ENCODE measurements at places on chromosomes 3 and 15.

GRCh38 chr3:114213627-114214541, 23.5 kb downstream of the ZNF80 start:
- DNase-seq, result no peak

- DNase-seq, result no peak
These were observed 305.6 kb upstream of the STT3B start for GRCh38 chr3:31227131-31227562.

- peak; percentile 88 for DNase-seq
These were observed 315.7 kb upstream of the PROK2 start for GRCh38 chr3:72100601-72101187.

DNA sequence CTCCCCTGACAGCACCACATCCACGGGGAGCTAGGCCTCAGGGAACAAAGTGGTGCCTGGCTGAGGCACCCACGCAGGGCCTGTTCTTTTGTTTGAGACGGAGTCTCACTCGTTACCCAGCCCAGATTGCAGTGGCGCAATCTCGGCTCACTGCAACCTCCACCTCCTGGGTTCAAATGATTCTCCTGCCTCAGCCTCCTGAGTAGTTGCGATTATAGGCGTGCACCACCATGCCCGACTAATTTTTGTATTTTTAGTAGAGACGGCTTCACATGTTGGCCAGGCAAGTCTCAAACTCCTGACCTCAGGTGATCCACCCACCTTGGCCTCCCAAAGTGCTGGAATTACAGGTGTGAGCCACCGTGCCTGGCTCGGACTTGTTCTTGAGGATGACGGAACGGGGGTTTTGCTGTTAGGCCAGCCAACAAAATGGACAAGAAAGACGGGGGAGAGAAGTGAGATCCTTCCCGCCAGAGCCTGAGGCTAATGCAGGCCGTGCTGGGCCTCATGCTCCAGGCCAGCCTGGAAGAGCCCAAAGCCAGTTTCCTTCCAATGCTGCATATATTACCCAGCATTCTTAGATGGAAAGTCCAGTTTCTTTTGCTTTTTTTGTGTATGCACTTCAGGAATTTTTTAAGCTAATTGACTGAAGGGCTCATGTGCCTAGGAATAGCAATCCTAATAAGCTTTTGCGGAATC, 28.1 kb upstream of the FURIN start:
- DNase-seq, result no peak

- no peak for DNase-seq
These were observed 7.0 kb downstream of the CLDN11 start for GRCh38 chr3:170425491-170426239.

- DNase-seq, result no peak
These were observed 12.1 kb upstream of the OXSR1 start for GRCh38 chr3:38153221-38153620.

DNA sequence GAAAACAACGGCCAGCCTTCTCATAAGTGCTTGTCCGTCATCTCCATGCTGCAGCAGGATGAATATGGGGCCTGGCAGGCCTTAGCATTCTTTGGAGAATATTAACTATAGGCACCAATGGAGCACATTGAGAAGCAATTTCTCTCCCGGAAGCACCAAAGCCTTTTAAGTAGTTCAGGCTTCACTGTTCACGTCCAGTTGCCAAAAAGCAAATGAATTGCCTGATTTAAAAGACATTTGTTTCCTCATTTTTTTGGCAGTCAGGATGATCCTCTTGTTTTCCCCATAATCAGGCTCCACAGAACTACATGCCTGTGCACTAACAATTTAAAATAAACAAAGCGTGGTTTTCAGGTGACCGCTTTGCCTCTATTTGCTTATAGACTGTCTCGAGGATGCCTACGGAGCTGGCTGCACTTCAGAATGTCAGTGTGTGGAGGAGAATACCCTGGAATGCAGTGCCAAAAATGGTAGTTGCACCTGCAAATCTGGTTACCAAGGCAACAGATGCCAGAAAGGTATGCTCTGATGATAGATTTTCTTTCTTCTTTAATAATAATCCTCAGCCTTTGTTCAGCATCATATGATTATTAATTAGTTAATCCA, 725.2 kb upstream of the GOLIM4 start:
- no peak for DNase-seq

- DNase-seq, result no peak
These were observed 733.6 kb downstream of the EPHA3 start for GRCh38 chr3:89841041-89841440.

- DNase-seq, result no peak
These were observed 266.1 kb downstream of the SLC9A9 start for GRCh38 chr3:143581972-143582722.

GRCh38 chr3:53411371-53411770, 64.0 kb upstream of the DCP1A start:
- DNase-seq, result no peak

DNA sequence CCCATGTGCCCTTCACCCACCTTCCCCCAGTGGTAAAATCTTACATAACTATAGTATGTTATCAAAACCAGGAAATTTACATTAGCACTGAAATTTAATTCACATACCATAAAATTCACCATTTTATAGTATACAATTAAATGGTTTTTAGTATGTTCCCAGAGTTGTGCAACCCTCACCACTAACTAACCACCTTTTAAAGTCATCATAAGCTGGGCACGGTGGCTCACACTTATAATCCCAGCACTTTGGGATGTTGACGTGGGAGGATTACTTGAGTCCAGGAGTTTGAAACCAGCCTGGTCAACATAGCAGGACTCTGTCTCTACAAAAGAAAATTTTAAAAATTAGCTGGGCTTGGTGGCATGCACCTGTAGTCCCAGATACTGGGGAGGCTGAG, 13.7 kb downstream of the FRMD5 start:
- no peak for DNase-seq

- DNase-seq, result no peak
These were observed 105.6 kb downstream of the OCA2 start for GRCh38 chr15:27993544-27993943.

DNA sequence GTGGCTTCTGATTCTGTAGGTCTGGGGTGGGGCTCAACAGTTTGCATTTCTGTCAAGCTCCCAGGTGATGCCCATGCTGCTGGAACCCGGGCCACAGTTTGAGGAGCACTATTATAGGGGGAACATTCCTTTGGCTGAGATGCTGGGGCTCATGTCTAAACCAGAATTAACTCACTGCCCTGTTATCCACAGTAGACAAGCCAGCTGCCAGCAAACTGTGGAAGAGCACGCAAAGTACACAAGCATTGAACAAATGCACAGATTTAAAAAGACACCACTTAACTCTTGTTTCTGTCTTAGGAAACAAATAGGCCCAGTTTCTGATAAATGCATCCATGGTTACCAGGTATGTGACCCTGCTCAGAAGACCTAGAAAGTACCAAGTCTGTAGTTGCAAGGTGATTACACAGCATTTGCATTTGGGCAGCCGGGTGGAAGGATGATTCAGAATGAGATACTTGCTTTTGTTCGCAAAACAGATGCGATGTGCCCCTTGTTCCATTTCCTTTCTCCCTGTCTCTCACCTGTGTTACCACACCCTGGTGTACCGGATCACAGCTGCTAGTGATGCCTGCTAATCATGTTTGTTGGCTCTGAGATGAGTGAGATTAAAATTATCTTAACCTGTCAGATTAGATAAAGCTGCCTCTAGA, 12.4 kb downstream of the GYG1 start:
- DNase-seq, result no peak

DNA sequence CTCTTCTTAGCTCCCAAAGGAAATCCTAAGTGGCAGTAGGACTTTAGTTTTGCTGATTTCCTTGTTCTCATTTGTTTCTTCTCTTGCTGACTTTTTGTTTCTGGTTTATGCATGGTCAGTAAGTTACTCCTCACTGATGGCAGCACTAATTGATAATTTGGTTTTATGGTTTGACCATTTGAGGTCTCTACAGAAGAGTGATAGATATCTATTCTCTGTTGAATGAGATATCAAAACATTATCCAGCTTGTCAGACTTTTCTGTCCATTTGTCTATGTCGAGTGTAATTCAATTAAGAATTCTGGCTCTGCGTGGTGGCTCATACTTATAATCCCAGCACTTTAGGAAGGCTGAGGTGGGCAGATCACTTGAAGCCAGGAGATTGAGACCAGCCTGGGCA, 84.5 kb upstream of the PLXND1 start:
- no peak for DNase-seq

- peak; percentile 93 for DNase-seq
These were observed 790 bp downstream of the DUT start for GRCh38 chr15:48331796-48332641.

GRCh38 chr3:156731813-156732212, 57.4 kb downstream of the TIPARP start:
- no peak for DNase-seq

DNA sequence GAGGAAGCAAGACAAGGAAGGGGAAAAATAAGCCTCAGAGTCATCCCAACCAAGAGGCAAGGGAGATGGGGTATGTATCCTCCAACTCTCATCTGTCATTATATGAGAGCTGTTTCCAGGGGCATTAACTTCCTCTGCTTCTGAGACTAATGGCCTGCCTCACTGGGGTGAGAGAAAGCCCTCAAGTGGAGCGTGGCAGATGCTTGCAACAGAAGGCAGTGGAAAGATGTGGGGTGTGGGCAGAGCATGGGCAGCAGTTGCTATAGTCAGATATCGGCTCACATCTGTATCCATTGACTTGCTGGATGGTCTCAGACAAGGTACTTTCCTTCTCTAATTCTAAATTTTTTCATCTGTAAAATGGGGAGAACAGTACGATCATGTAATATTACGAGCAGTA, 81.7 kb upstream of the PLCL2 start:
- DNase-seq, result no peak

DNA sequence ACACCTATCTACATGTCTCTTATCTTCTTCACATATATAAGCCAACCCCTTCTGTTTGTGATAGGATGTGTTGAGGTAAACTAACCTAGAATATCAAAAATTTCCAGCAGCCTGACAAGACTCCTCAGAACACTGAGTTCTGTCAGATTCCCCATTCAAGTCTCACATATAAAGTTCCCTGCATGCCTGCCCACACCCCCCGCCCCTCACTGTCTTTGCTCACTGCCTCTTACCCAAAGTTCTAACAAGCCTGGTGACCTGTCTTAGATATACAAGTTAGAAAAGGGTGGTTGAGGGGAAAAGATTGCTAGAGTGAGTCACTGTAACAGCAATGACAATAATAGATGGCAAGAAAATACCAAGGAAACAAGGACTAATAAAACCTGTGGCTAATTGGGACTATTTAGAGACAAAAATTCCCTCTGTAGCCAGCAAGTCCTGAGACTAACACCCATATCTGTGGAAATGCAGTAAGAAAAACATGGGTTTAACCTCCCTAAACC, 40.1 kb downstream of the FBXO22 start:
- DNase-seq, result no peak

- DNase-seq, result no peak
These were observed 150.1 kb upstream of the CCDC54 start for GRCh38 chr3:107227091-107227490.

DNA sequence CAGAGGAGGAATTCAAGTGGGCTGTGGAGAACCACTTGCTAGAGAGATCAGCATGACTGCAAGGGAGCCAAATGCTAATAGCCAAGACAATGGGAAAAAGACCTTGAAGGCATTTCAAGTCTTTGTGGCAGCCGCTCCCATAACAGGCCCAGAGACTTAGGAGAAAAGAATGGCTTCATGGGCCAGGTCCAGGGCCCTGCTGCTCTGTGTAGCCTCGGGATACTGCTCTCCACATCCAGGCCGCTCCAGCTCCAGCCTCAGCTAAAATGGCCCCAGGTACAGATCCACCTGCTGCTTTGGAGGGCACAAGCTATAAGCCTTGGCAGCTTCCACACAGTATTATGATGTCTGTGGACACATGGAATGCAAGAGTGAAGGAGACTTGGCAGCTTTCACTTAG, 157.7 kb downstream of the NECTIN3 start:
- no peak for DNase-seq

DNA sequence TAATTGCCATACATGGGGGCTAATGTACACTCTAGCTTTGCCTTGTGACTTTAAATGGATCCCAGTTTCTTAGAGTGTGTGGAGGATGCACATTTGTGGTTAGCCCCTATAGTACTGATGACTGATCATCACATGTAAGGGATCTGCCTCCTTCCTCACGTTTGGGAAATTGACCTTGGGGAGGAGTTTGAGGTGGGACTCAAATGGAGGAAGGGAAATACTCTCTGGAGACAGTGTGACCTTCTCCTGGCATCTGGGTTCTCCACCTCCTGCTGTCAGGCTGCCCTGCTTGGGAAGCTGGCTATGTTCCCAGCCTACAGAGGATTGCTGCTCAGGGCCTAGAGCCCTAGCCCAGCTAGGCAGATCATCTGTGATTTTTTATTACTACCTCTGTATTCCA, 48.7 kb downstream of the PPM1L start:
- DNase-seq, result no peak

DNA sequence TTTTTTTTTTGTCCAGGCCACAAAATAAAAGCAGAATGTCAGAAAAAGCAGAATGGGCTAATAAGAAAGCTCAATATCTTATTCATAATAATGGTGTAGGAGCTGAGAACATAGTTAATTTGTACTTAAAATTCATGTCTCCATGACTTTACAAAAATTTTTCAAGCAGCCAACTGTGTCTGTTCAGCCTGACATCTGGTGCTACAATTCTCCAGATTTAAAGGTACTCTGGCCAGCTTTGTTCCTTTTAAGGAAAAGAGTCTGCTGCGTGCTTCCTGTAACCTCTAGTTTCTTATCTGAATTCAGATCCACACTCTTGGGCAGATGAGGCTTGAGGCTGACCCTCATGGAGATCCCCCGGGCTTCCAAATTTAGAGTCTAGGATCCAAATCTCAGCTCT, 8.7 kb upstream of the RFX7 start:
- DNase-seq, result no peak
